Tongue (tissue), 3 donors: ENCODE measurements at places on chromosomes 5 and 9. TPM values are rescaled to one million over a fixed set of nuclear protein-coding genes. Genes with fewer than 3 reads are reported as not detected.

The LAMC3 gene
- total RNA-seq = 6.4 TPM

The UGT3A2 gene
- 0.21 TPM for total RNA-seq

The SMIM23 gene
- not detected for total RNA-seq

The TMEM232 gene
- 3.8 TPM for total RNA-seq

The OBP2B gene
- total RNA-seq = not detected

The MSX2 gene
- 0.62 TPM for total RNA-seq

DNA sequence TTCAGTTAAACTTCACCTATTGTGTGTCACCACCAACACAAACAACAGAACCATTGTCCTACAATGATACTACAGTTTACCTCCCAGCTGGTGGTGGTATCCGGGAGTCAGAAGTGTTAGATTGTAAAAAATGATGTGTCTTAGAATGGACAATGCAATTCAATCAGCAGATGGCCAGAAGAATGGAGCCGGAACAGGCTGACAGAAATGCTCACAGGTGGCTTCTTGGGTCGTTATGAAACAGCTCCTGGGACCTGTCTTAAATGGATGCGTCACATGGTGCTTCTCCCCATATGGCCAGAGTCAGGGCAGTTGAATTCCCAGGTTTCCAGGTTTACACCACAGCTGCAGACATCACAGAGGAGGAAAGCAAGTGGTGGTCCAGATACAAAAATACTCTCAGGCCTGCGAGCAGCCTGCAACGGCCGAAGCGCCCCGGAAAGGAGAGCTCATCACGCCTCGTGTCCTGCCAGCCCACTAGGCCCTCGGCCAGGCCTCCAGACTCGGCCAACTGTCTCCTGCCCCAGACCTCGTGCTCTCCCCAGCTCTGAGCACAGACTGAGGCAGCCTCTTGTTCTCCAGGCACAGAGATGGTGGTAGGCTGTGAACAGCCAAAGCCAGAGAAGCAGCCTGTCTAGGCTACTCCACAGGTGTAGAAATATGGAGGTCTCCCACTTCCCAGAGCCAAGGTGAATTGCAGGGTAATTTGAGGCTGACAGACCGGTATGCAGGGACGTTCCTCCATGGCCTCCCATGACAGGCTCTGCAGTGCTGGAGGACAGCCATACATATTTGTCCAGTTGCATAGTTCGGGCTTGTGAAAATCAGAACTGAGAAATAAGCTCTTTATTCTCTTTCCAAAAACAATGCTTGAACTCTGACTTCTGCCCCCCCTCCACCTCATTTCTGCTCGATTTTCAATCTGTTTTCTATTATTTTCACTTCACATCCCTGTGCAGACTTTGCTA lies 98.5 kb upstream of the SPATA31C2 start:
- peak; percentile 89 for DNase-seq

- no peak for DNase-seq
Observed at GRCh38 chr9:6973762-6974161, 216.0 kb downstream of the KDM4C start.

DNA sequence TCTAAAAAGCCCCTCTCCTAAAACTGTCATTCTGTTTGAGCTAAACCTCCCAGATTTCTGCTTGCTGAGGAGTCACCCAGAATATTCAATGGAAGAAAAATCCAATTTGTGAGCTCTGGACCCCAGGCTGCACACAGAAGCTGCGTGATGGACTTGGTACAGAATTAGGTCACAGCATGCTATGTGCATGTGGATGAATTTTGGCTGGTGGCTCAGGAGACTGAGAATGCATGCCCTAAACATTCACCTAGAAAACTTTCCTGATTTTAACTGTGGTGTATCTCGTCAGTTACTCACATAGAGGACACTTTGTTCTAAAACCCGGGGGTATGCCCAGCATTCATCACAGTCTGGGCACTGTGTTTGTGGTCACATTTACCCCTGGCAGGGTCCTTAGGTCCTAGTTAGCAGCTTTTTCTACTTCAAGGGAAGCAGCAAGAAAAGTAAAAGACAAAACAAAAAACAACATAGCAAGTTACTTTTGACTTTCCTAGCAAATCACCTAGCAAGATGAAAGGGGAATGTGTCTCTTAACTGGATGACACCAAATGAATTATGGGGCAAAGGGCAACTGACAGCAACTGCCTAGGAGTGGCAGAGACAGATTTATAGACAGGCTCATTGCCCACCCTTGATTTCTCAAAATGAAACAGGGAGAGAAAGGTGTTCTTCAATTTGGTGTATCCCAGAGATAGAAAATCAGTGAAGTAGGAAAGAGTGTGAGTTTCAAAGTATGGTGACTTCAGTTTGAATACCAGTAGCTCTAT lies 8.3 kb upstream of the SHROOM1 start:
- no peak for DNase-seq

GRCh38 chr5:123157791-123158581 lies 68.9 kb downstream of the PRDM6 start:
- DNase-seq = peak; percentile 64

DNA sequence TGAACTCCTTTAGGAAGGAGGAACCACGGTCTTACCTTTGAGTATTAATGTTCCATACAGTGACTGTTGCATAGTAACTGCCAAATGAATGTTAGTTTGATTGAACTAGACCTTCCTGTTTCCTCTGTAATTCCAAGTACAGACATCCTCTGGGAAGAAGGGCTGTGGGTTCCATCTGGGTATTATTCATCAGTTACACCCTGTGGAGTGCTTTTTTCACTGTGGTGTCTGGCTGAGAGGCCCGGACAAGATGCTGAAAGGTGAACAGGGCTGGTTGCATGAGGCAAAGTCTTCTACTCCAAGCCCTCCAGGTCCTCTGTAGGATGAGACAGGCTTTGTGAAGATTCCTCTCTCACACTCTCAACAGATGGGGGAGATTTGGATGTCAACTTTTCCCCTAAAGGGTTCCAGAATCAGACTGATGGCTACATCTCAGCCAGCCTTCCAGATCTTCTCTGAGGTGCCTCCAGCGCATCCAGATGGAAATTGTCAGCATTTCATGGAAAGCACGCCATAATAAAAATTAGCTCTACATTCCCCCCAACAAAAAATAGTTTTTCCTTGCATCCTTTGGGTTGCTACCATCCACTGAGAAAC lies 230.9 kb downstream of the GAS1 start:
- no peak for DNase-seq

DNA sequence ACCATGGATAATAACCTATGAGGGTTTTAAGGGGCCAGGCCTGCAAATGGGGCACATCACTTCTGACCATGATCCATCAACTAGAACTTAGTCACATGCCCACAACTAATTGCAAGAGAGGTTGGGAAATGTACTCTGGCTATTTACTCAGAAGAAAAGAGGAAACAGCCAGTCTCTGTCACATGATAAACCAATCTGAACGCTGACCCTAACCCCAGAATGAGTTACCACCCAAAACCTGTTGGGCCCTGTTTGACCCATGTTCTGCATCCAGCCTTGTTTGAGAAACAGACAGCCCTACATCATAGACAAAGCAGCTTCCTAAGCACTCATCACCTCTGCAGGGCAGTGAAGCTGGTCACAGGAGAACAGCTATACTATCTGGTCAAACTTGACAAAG lies 5.8 kb downstream of the MACROH2A1 start:
- no peak for DNase-seq

DNA sequence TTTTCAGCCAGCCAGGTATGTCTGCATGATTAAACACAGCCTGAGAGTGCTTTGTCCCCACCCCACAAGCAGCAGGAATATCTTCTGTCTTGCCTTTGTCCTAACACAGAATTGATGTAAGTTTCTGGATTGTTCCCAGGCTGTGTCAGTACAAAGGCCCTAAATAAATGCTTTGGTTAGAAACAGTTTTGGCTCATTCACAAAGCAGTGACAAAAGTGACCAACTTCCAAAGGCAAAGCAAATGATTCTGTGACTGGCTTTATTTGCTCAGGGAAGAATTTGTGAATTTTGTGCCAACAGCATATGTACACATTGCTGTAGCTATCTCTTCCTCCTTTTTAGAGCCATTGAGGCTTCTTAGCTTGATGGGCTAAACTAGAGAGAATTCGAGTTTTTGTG lies 133.7 kb downstream of the PLPPR1 start:
- DNase-seq = no peak

GRCh38 chr9:80926611-80927010 lies 762.7 kb downstream of the TLE1 start:
- DNase-seq = no peak

- DNase-seq = no peak
Observed at GRCh38 chr5:177126771-177127170, 6.8 kb upstream of the NSD1 start.
